ENCODE measurements at places on chromosomes 6 and 20.

- DNase-seq = no peak
Observed at GRCh38 chr6:12534069-12534853, 182.3 kb upstream of the PHACTR1 start.

GRCh38 chr6:39642270-39642669 lies 82.9 kb downstream of the KIF6 start:
- no peak for DNase-seq

- DNase-seq = peak; percentile 79
Observed at GRCh38 chr20:46568570-46569129, 18.2 kb upstream of the OCSTAMP start.

DNA sequence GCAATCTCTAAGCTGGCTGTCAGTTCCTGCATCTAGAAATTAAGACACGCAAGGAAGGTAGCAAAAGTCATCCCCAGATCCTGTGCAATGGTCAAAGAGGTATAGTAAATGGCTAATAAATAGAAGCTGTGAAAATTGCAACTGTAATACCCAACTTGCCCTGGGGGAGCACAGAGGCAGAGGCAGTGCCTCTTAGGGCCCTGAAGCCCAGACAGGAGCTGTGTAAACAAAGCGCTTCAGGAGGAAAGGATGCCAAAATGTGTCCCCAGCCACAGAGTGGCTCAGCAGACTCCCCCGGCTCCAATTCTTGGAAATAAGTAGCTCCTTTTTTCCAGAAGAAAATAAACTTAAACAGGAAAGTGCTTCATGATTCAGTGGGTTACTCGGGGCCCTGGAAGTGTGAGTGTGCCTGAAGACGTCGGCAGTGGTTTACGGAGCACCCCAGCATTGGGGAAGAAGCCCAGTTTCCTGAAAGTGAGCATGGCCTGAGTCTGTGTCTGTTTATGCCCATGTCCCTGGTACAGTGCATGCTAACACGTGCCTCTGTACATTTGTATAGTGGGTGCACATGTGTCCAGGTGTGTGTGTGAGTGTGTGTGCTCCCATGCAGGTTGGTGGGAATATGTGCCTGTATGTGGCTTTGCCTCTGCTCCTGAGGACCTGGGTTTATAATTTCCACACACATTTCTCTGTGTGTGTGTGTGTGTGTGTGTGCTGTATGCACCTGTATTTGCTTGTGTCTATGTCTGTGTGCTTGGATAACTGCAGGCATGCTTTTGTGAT lies 246.7 kb downstream of the MAFB start:
- no peak for DNase-seq

GRCh38 chr6:88890394-88890793 lies 73.0 kb downstream of the RNGTT start:
- DNase-seq = no peak

Measured in lower lobe of right lung (tissue), 2 donors.